ENCODE measurements at places on chromosomes 7 and 10. TPM values are rescaled to one million over a fixed set of nuclear protein-coding genes. Genes with fewer than 3 reads are reported as not detected.

DNA sequence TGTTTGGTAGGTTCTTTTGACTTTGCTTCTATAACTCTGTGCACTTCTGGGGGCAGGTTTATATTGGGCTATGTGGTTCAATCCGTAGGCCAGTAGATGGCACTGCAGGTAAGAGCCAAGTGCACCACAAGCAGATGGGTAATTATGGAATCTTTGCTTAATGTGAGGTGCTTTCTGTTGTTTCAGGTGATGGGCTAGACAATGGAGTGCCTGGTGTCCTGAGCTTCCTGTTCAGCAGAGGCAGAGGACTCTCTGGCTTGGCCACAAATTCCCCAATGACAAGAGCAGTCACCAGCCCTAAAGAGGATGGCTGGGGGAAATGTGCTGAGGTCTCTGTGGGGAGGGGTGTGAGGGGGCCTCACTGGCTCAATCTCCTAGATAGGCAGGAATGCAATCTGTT is 455.0 kb downstream of the CCSER2 start:
- DNase-seq = no peak
- no peak overlapping the region for H3K27ac ChIP-seq
- H3K36me3 ChIP-seq = no peaks in the 10 kb centered on the region
- H3K4me3 ChIP-seq = no peak overlapping the region

GRCh38 chr10:129179245-129179971 is 287.6 kb upstream of the MGMT start:
- H3K4me1 ChIP-seq = peaks cover 47% of the 10 kb centered on the region
- no peak for DNase-seq
- no peak overlapping the region for H3K27ac ChIP-seq
- H3K36me3 ChIP-seq = no peaks in the 10 kb centered on the region
- no peak overlapping the region for H3K4me3 ChIP-seq
- peaks cover 28% of the 10 kb centered on the region for H3K27me3 ChIP-seq

- H3K4me3 ChIP-seq = no peak overlapping the region
- no peak overlapping the region for H3K27ac ChIP-seq
- no peak for DNase-seq
- no peaks in the 10 kb centered on the region for H3K36me3 ChIP-seq
- H3K27me3 ChIP-seq = no peaks in the 10 kb centered on the region
Observed at GRCh38 chr10:60349426-60349825, 40.2 kb downstream of the ANK3 start.

GRCh38 chr7:115009139-115009538 is 87.2 kb downstream of the MDFIC start:
- H3K4me1 ChIP-seq = peaks cover 22% of the 10 kb centered on the region
- H3K27ac ChIP-seq = no peak overlapping the region
- DNase-seq = no peak
- peaks cover 4% of the 10 kb centered on the region for H3K36me3 ChIP-seq
- H3K27me3 ChIP-seq = no peaks in the 10 kb centered on the region

DNA sequence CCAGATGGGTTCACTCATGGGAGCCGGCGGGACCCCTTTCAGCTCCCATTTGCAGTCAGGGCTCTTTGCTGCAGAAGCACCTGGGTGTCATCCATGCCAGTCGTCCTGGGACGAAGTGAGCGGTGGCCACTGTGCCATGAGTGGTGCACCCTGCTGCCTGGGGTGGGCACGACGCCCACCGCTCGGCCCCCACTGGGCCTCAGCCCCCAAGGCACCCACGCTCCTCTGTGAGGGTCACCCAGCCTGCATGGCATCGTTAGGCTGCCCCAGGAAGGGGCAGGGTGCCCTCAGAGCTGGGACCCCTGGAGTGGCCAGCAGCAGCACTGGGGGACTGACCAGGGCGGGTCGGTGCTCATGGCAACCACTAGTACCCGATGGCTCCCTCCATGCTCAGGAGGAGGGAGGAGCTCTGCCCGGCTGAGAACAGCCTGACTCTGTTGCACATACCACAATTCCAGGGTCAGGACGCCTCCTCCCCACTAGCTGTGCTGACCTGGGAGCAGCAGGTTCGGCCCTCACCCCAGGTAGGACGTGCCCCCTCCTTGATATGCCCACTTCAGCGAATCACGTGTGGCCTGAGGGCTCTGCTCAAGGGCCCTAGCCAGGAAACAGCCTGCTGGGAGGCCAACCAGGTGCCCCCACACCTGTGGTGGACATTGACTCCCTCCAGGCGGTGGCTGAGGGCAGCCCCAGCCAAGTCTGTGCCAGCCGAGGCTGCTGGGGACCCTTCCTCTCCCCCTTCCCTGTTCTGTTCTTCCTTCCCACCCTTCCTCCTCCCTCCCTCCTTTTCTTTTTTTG is 28.5 kb upstream of the CFAP46 start:
- DNase-seq = no peak
- H3K27me3 ChIP-seq = peaks cover 28% of the 10 kb centered on the region
- H3K36me3 ChIP-seq = no peaks in the 10 kb centered on the region
- no peak overlapping the region for H3K27ac ChIP-seq

GRCh38 chr7:2478399-2478785 is 2.2 kb upstream of the GRIFIN start:
- H3K27ac ChIP-seq = no peak overlapping the region
- DNase-seq = no peak
- H3K36me3 ChIP-seq = no peaks in the 10 kb centered on the region
- H3K27me3 ChIP-seq = no peaks in the 10 kb centered on the region

DNA sequence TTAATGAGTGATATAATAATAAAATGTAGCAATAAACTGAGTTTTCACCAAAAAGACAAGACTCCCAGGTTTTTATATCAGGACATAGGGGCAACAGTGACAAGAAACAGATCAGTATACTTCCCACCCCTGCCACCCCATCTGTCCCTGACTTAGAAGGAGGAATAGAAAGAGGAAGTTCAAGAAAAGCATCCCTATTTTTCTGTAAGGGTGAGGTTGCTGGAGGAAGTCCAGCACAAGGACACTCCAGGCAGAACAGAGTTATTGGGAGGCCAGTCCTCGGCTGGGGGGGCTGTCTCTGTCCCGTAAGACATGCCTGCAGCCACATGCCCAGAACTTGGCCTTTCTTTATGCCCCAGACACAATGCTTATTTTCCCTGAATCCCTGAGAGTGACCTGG is 16.5 kb upstream of the TLX1 start:
- H3K4me3 ChIP-seq = no peak overlapping the region
- H3K4me1 ChIP-seq = peaks cover 6% of the 10 kb centered on the region
- no peak for DNase-seq
- H3K27ac ChIP-seq = no peak overlapping the region

DNA sequence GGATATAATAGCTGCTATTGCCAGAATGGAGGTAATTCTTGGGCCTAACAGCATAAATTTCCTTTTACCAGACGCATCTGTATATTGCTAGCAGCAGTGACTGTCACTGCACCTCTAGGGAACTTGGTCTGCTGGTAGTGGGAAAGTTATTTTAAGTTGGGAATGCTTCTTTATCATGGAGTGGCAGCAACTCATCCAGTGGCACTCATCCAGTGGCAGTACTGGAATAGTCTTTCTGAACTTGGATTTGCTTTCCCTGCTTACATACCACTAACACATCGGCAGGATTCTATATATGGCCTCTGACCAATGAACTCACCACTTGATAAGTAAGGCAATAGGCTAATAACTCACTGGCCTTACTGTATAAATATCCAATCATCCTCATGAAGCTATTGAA is 22.0 kb upstream of the ICA1 start:
- no peak overlapping the region for H3K27ac ChIP-seq
- DNase-seq = no peak
- no peak overlapping the region for H3K4me3 ChIP-seq
- peaks cover 60% of the 10 kb centered on the region for H3K27me3 ChIP-seq

GRCh38 chr10:64537112-64537511 is 1015.9 kb downstream of the REEP3 start:
- H3K4me3 ChIP-seq = no peak overlapping the region
- no peaks in the 10 kb centered on the region for H3K36me3 ChIP-seq
- H3K27ac ChIP-seq = no peak overlapping the region
- DNase-seq = no peak

GRCh38 chr10:78457804-78458482 is 424.3 kb downstream of the RPS24 start:
- no peak overlapping the region for H3K4me3 ChIP-seq
- no peak for DNase-seq
- H3K27me3 ChIP-seq = peaks cover 7% of the 10 kb centered on the region
- H3K27ac ChIP-seq = no peak overlapping the region

DNA sequence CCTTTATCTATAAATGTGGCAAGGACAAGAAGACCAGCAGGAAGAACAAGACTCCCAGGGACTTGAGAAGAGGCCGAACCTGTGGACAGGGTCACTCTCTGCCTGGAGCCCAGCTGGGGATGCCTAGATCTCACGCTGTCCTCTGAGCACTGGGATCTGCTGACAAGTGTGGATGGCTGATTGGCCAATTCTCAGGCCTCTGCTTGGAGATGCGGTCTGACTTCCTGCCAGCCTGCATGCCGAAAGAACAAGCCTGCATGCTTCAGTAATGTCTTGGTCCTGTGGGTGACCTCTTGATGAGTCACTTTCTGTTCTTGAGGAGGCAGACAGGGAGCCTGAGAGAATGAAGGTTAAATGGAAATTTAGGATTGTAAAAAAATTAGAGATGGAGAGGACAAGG is 84.7 kb downstream of the TMEM178B start:
- H3K4me1 ChIP-seq = peaks cover 6% of the 10 kb centered on the region
- no peak overlapping the region for H3K4me3 ChIP-seq
- H3K27ac ChIP-seq = no peak overlapping the region
- no peaks in the 10 kb centered on the region for H3K27me3 ChIP-seq
- no peaks in the 10 kb centered on the region for H3K36me3 ChIP-seq
- DNase-seq = no peak

DNA sequence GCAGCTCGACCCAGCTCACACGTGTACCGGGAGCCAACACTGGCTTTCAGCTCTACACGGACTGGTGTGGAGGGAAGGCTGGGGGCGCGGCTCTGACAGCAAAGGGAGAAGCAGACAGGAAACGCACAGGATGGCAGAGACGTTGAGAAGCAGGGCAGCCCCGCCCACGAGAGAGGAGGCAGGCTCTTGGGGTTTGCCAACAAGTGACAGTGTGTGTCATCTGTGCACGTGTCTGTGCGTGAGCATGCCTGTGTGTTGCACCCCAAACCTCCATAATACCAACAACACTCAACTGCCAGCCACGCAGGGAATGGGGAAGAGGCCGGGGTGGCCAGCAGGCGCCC is 64.4 kb upstream of the PDGFA start:
- peaks cover 31% of the 10 kb centered on the region for H3K36me3 ChIP-seq
- no peak for DNase-seq
- H3K27me3 ChIP-seq = no peaks in the 10 kb centered on the region

DNA sequence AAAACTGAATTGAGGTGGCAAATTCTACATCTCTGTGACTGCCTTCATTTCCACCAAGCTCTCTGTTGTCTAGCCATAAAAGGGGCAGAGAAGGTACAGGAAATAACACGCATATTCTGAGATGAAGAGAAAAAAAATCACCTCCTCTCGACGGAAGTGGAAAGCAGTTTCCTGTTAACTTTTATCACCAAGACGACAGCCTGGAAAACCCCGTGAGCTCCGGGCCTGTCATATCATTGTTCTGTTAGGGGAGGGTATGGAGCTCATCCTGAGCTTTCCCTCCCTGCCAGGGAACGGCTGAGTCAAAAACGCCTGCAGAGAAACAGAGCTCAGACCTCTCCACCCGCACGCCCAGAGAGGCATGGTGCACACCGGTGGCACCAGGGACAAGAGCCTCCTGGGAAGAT is 200.3 kb downstream of the PRPF18 start:
- DNase-seq = no peak
- peaks cover 15% of the 10 kb centered on the region for H3K4me1 ChIP-seq
- no peaks in the 10 kb centered on the region for H3K36me3 ChIP-seq
- peak overlapping the region; percentile 39 for H3K4me3 ChIP-seq

The GIMAP8 gene
- not detected for total RNA-seq

The SFR1 gene
- 9.1 TPM for total RNA-seq

The IGFBP1 gene
- total RNA-seq = 3.1 TPM

The PRXL2A gene
- total RNA-seq = 89.2 TPM

The AMZ1 gene
- total RNA-seq = 5.6 TPM

The OR2A5 gene
- not detected for total RNA-seq

The TECPR1 gene
- total RNA-seq = 39.9 TPM

The OR6B1 gene
- not detected for total RNA-seq

The FGFBP3 gene
- total RNA-seq = 9.6 TPM

The FRAT1 gene
- total RNA-seq = 4.7 TPM

The MYPN gene
- 0.14 TPM for total RNA-seq

Data from type B pancreatic cell (in vitro differentiated cells).